ENCODE measurements at places on chromosomes 1 and 21.

DNA sequence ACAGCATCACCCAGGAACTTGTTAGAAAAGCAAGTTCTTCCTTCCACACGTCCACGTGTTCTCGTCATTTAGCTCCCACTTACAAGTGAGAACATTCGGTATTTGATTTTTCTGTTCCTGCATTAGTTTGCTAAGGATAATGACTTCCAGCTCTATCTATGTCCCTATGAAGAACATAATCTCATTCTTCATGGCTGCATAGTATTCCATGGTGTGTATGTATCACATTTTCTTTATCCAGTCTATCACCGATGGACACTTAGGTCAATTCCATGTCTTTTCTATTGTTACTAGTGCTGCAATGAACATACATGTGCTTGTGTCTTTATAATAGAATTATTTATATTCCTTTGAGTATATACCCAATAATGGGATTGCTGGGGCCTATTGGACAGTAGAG, 368.7 kb upstream of the RUNX1 start:
- no peak for DNase-seq

GRCh38 chr1:7680207-7680954, 90.7 kb upstream of the VAMP3 start:
- DNase-seq = peak; percentile 56

- DNase-seq = no peak
Measured at GRCh38 chr21:15894596-15894995, 164.8 kb downstream of the USP25 start.

DNA sequence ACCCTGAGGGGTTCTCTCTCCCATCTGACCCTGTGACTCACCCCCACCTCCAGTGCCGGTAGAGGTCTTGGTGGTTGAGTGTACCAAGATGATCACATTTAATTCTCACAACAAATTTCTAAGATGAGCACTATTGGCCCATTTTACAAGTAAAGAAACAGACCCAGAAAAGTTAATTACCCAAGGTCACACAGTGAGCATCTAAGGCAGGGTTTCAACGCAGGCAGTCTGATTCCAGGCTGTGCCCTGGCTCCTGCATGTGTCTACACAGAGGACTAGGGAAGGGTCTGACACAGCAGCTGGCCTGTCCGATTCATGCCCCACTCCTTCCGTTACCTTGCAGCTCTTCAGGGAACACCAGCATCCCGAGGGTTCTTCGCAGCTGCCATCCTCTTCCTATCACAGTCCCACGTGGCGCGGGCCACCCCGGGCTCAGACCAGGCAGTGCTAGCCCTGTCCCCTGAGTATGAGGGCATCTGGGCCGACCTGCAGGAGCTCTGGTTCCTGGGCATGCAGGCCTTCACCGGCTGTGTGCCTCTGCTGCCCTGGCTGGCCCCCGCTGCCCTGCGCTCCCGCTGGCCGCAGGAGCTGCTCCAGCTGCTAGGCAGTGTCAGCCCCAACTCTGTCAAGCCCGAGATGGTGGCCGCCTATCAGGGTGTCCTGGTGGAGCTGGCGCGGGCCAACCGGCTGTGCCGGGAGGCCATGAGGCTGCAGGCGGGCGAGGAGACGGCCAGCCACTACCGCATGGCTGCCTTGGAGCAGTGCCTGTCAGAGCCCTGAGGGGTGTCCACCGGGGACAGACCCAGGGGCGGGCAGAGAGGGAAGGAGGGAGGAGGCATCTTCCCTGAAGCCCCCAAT, 7.5 kb downstream of the NCDN start:
- no peak for DNase-seq

- no peak for DNase-seq
Measured at GRCh38 chr1:115448282-115449044, 110.4 kb upstream of the NGF start.

DNA sequence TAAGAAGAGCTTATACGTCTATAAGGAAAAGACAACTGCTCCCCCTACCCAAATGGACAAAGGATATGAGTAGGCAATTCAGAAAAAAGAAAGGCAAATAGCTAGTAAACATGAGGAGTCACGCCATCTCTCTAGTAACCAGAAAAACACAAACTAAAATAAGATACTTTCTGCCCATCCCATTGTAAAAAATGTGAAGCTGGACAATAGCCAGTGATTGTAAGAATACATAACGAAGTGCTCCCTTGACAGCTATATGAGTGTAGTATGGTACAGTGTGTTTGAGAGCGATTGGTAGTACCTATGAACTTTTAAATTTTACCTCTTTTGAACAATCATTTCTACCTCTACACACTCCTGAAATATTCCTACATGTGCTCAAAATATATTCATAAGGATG, 7.5 kb upstream of the GJA8 start:
- DNase-seq = no peak

- no peak for DNase-seq
Measured at GRCh38 chr1:199858856-199859255, 168.7 kb upstream of the NR5A2 start.

DNA sequence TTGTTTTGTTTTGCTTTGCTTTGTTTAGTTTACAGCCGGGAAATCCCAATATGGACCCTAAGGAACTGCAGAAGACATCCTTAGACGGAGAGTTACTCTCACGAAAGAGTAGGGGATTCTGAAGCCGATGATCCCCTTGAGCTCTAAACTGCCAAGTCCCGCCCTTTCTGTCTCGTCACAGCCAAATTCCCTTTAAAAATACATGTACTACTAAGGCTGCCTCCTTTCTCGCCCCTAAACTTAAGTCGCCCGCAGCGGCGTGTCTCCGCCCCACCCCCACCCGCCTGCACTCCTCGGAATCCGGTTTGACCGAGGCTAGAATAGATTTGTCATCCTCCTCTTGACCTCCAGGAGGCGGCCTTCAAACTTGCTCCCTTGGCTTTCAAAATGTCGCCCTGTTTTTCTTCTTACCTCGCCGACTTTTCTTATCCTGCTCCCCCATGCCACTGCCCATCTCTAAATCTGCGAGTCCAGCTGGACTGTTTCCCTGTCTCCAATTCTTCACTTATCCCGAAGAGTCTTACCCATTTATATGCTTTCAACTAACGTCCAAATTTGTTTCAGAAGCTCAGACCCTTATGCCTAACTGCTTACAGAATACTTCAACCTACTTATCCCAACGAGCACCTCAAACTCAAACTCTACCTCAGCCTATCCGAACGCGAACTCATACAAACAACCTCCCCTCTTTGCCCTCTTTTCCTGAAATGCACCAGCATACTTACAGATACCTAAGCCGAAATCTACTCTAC, 10.9 kb upstream of the BOLA1 start:
- DNase-seq = peak; percentile 85

DNA sequence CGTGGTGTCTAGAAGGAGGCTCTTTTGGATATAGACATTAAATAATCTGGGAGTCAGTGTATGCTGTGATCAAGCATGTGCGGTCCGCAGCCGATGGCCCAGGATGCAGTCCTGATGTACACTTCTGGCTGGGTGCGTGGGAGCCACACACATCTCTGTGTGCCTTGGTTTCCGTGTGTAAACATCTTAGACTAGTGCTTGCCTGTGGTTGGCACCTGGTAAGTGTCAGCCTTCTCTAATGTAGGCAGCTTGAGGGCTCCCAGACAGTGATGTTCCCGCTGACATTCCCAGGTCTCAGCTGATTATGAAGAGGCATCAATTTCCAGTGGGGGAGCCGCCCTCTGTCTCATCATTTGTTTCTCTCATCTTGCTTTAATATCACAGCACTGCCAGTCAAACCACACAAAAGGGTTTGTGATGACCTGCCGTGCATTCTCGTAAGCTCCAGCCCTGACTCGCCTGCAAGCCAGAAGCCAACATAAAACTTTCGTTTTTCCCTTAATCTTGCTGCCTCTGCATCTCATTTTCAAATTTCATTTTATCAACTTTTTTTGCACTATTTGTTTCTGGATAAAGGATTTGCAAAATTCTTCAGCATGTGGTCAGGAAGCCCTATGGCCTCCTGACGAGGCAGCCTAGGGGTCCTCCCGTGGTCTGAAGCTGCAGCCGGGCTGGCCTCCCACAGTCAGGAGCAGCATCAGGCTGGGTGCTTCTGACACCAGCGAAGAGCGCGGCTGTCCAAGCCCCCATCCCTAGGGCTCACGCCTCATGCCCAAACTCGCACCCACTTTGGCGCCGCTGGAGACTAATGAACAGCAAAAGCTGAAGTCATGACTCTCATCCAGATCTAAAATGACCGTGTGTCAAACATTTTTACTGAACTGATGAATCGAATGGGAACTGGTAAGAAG, 28.1 kb downstream of the PDE9A start:
- DNase-seq = no peak

DNA sequence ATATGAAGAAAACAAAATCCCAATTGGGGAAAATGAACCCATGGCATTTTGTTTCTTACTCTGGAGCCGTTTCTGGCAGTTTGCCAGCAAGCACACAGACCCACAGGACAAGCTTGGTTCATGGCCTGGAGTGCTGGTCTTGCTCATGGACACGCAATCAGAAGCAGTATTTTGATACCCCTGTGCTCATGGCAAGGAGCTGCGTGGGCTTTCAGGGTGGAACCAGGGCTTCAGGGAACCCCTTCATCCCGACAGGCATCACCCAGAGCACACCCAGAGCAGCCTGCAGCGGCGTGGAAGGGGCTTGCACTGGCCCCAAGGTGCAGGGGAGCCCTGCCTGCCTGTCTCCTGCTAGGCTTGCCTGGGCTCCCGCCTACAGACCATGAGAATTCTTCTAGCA, 45.4 kb upstream of the PCBP3 start:
- DNase-seq = no peak

DNA sequence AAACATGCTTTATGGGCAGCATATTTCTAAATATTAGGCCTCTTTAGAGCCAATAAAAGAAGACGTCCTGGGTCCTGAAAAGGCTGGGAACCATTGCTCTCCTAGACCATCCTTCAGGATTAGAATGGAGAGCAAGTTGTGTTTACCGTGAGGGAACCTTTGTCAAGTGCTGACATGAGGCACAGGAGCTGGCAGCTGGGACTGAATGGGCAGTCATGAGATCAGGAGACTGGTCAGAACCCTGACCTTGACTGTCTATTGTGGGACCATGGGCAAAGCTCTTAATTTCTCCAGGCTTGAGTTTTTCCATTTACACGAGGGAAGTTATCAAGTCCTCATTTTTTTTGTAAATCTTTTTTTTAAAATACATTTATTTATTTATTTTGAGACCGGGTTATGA, 5.2 kb downstream of the PFKFB2 start:
- DNase-seq = no peak

- no peak for DNase-seq
Measured at GRCh38 chr1:98523256-98523655, 138.3 kb upstream of the SNX7 start.

DNA sequence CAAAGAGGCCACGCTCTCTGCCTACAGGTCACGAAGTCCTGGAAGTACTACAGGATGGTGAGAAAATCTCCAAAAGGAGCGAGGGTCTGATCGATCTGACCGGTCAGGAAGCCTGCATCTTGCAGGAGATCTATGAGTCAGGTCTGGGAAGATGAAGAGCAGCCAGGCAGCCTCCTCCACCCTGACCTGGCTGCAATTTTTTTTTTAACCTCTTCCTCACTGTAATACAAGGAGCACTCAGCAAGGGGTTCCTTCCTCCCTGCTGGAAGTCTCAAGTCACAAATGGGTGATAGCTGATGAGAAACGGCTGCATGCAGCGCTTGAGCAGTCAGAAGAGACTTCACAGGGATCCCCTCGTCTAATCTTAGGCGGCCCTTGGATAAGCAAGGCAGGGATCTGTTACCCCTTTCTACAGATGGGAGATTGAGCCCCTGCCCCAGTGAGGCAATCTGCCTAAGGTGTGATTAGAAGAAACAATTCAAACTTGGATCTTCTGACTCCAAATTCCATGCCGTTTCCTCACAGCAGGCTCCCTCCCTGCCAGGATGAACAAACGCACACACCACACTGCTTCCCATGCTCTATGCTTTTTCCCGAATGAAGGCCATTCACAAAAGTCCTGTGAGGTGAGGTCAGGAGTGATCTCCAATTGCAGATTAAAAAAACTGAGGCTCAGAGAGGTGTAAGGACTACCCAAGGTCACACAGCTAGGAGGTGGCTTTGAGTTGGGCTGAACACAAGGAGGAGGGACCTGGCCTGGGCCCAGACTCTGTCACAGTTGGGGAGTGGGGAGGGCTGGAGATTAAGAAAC, 48.3 kb downstream of the ECE1 start:
- DNase-seq = no peak

- no peak for DNase-seq
Measured at GRCh38 chr1:40794974-40795715, 11.6 kb downstream of the KCNQ4 start.

DNA sequence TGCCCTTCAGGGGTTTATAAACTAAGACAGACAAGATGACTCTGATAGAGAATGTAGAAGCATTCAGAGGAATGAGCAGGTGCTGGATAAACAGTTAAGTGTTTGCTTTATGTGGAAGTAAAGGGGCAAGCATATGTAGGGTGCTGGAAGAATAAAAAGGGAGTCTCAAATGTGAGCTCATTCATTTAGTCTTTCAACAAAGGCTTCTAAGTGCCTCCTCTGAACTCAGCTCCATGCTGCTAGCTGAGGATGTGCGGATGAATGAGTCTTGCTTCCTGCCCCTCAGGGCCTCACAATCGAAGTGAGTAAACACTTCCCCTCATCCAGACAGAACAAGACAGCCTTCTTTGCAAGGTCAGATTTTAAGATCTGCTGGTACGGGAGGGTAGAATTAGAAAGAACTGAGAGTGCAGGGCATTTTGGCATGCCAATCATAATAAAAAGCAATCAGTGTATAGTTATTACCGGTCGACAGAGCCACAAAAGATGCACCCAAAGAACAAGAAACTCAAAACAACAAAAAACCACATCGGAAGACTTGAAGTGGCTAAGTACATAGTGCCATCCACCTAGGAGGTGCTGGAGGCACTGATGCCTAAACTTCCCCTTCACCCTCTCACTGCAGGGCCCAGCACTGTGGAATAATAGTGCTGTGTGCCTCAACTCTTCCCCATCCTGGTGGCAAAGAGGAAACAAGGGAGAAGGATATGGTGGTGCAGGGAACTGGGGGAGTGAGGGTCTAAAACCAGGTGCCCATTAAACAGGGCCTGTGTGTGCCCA, 69.8 kb downstream of the TNR start:
- DNase-seq = no peak

DNA sequence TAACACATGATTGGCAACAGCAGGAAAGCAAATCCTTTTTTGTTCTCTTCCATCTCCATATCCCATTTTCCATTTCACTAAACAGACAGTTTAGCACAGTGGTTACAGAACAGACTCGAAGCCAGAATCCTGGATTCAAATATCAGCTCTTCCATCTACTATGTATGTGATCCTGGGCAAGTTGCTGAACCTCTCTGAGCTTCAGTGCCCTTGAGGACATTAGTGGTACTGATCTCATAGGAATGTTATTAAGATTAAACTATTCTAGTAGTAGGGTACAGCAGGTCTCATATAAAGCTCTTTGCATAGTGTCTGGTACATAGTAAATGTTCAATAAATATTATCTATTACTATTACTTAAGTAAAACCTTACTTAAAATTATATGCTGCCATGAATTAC, 13.8 kb upstream of the HHIPL2 start:
- DNase-seq = no peak

All from stimulated activated CD4-positive, alpha-beta T cell treated with anti-CD3 and anti-CD28 coated beads, Interleukin-2, amount 100 ng/mL, for 24 hours (primary cell).